ENCODE measurements at places on chromosomes 7 and 10.

- no peak for DNase-seq
These were observed 372.4 kb upstream of the VWC2 start for GRCh38 chr7:49400891-49401550.

DNA sequence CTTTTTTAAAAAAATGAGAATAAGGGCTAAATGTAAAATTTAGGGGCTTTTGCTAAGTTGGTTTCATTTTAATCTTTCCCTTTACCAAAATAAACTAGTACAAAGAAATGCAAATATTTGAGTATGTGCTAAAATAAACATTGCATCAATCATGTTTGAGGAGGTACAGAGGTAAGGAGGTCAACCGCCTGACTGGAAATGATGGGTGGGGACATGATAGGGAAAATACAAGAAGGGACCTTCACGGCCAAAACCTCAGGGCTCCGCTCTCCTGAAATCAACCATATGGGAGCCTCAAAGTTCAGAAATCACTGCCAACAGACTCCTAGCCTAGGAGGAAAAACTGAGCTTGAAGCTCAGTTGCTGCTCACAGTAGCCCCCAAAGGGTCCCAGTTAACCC, 207.6 kb downstream of the AHR start:
- DNase-seq = no peak

GRCh38 chr7:100432053-100432452, 2.4 kb downstream of the MEPCE start:
- DNase-seq = no peak

DNA sequence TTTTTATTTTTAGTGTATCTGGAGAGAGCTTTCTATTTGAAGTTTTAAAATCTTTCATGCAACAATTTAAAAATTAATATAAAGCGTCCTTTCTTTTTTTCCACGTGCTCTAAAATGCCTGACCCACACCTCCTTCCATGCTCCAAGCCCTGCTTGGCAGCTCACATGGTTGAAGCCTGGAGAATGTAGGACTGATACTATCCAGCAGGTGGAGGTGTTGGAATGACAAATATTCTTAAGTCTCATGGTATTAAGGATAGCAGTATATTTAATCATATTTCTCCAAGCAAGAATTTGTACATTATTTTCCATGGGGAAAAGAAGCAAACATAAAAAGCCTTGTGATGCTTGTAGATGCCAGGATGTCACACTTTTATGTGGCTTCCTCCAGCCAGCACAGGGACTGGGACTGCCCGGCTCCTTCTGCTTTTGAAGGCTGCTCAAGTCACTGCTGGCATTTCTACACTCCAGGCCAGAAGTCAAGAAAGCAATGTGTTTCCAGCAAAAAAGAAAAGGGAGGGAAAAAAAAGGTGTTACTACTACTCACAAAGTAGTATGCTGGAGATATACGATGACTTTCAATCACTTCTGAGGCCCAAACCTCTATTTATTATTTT, 49.7 kb downstream of the BZW2 start:
- no peak for DNase-seq

GRCh38 chr10:69069090-69070042, 18.5 kb upstream of the SRGN start:
- peak; percentile 43 for DNase-seq

- peak; percentile 9 for DNase-seq
These were observed 31.0 kb upstream of the ABCB4 start for GRCh38 chr7:87506246-87507180.

GRCh38 chr10:44004913-44005787, 356.5 kb upstream of the ZNF32 start:
- DNase-seq = no peak
